HS-27A (cell line): ENCODE measurements at places on chromosomes 7 and 10.

GRCh38 chr7:32680259-32681173, 185.2 kb downstream of the AVL9 start:
- DNase-seq = no peak

DNA sequence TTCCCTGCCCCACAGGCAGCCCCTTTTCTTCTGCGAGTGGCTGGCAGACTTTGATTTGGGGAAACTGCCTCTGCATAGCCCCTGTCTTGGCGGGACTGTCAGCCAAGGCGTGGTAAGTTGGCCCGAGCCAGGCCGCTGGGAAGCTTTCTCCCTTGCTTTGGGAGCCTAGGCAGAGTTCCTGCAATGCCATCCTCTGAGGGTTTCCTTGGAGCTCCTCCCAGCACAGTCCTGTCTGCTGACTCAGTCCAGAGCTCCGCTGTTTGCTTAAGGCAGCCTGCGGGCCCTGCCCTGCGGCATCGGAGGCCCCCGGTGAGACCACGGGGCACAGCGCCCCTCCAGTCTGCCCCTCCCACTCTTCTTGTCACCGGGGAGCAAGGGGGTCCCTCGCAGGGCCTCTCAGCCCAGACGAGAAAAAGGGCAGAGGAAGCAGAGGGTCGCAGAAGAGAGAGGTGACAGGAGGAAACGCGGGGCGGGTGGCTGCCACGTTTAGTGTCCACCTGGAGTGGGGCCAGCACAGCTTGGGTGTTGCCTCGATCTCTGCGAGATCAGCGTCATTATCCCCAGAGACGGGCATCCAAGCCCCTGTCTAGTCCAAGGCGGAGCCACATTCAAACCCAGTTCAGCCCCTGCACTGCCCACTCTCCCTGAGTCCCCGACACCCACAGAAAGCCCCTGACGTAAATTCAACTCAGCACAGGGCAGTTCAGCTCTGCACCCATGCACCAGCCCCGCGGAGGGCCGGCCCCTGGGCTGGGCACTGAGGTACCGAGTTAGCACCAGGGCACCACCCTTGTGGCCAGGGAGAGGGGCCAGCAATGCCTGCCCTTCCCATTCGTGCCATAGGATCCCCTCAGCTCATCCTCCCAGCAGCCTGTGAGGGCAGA, 59.0 kb upstream of the CHST15 start:
- DNase-seq = peak; percentile 51

DNA sequence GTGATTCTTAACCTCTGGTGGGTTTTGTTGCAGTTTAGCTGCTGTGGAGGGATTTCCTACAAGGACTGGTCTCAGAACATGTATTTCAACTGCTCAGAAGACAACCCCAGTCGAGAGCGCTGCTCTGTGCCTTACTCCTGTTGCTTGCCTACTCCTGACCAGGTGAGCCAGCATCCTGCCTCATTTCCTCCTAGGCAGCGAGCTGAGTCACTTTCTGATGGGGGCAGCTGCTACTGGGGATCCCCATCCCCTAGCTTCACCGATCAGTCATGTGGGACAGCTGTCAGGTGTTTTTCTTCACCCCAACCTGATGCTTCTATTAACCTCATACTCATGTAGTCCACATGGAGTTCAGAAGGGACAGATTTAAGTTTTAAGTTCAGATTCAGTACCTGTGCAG, 21.7 kb upstream of the SMO start:
- DNase-seq = no peak

- DNase-seq = no peak
Observed at GRCh38 chr10:125166658-125167057, 6.3 kb upstream of the CTBP2 start.

GRCh38 chr10:70677620-70678249, 5.4 kb downstream of the ADAMTS14 start:
- no peak for DNase-seq
